ENCODE measurements at places on chromosomes 7 and 10.
A peak's percentile ranks its signal among the peaks of the same experiment; 100 is the strongest.

DNA sequence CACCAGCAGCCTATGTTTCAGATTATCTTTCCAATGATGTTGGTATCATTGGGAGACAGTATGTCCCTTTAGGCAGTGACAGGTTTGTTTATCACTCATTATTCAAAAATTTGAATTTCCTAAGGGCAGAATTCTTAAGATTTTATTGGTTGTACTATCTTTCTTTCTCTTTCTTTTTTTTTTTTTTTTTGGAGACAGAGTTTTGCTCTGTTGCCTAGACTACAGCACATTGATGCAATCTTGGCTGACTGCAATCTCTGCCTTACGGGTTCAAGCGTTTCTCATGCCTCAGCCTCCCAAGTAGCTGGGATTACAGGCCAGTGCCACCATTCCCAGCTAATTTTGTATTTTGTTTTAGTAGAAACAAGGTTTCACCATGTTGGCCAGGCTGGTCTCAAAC, 111.2 kb downstream of the PON1 start:
- DNase-seq, result no peak

- DNase-seq, result no peak
Observed at GRCh38 chr7:96530786-96531185, 178.9 kb downstream of the SEM1 start.

DNA sequence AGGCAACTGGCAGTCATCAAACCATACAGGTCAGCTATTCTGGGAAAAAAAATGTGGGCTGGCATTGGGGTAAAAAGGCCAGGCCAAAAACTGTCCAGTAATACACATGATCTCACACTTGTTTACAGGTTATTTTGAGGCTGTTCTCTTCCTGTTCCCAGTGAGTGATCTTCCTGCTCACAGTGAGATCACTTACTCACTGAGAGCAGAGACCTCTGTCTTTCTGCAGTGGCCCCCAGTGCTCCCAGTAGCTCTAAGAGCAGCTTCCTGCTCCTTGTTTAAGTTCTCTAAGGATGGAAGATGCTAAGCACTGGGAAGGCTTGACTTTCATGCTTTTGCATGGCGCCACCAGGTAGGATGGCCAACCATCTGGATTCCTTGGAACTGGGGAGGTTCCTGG, 93.5 kb upstream of the KIAA1217 start:
- no peak for DNase-seq

- DNase-seq, result no peak
Observed at GRCh38 chr7:2016021-2016631, 216.6 kb downstream of the MAD1L1 start.

DNA sequence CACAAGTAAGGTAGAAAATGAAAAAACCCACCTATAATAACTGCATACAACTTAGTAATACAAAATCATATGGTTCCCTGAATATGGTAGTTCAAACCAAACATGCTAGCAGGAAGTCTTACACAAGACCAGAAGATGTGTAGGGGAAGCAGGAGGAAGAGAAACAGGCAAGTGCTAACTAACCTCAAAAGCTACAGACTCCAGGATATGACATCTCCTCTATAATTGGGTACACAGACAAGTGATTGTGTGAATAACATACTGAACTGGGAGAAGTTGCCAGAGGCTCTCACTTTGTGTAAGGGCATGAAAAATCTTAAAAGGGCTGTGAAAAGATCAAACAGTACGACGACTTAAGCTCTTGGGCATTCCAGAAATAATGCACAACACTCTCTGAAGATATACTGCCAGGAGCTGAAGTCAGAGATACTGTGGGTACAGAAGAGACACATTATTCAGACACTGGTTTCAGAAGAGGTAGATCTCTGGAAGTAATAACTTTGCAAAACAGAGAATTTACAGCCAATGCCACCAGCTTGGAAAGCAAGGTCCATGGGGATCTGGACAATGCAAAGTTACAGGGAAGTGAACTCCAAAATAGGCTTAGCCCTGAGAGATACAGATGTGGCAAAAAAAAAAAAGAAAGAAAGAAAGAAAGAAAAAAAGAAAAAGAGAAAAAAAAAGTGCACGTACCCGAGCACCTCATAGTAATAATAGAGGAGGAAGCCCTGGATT, 767.2 kb downstream of the TNS3 start:
- DNase-seq, result no peak

- no peak for DNase-seq
Observed at GRCh38 chr10:79940431-79940830, 8.5 kb downstream of the SFTPD start.

GRCh38 chr10:131943021-131943814, 38.5 kb downstream of the BNIP3 start:
- peak; percentile 47 for DNase-seq

- DNase-seq, result peak; percentile 48
Observed at GRCh38 chr7:113086431-113086888, at the start of gene GPR85. GPR85 (minus strand) TSS chr7:113086827; CDS start chr7:113084721, 2,106 bp downstream.

- no peak for DNase-seq
Observed at GRCh38 chr7:159005618-159006017, 139.0 kb downstream of the VIPR2 start.

- no peak for DNase-seq
Observed at GRCh38 chr7:73345538-73345937, 17.6 kb downstream of the FKBP6 start.

- DNase-seq, result no peak
Observed at GRCh38 chr7:150369748-150370501, 1.3 kb downstream of the REPIN1 start.

DNA sequence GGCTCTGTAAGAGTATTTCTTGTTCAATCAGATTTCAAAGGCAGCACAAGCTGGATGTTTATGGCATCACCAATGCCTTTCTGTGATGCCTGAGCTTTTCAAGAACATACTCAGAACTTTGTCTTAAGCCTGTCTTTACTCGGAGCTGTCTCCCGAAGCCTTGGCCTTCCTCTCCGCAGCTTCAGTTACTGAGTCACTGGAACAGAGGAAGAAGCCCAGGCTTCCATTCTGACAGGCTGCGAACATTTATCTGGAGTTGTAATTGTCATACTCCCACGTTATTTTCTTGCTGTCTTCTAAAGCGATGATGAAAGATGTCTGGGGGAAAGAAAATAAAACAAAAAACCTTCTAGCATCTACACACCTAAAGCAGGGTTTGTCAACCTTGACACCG, 43.9 kb downstream of the GRK5 start:
- DNase-seq, result no peak

- no peak for DNase-seq
Observed at GRCh38 chr10:35613597-35614226, 8.6 kb downstream of the GJD4 start.

DNA sequence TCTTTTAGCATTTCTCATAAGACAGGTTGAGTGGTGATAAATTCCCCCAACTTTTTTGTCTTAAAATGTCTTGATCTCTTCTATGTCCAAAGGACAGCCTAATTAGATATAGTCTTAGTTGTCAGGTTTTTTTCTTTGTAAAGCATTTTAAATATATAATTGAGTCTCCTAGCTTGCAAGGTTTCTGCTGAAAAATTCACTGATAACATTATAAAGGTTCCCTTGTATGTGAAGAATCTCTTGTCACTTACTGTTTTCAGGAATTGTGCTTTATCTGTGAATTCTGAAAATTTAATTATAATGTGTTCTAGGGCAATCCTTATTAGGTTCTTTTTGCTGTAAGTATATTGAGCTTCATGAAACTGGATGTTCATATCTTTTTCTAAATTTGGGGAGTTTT, 96.8 kb upstream of the ZNF92 start:
- DNase-seq, result no peak

DNA sequence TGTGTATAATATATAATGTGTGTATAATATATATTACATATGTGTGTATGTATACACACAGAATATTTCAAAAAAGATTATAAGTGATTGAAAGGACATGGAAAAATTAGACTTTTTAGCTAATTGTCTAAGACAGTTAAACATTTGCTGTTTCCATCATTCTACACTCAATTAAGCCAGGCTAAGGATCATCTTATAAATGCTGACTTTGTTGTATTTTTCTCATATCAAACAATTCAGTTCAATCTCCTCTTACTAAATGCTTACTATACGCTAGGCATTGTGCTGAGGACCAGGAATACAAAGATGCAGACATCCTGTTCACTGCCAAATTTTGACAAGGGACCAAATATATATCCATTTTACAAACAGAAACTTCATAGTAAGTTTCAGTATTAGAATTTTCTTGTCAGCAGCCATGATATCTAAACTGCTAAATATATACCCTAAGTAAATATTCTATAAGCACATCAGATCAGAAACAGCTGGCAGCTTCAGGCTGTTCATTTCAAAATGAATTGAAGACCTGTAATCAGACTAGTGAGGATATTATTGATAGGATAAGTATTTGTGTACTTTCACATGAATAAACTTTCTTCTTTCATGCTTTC, 10.3 kb upstream of the LRRN3 start:
- no peak for DNase-seq

GRCh38 chr10:97519342-97519741, 20.6 kb downstream of the UBTD1 start:
- no peak for DNase-seq

GRCh38 chr7:50214126-50214670, 90.3 kb upstream of the IKZF1 start:
- no peak for DNase-seq

GRCh38 chr7:31020161-31020560, 31.9 kb upstream of the ADCYAP1R1 start:
- DNase-seq, result no peak

DNA sequence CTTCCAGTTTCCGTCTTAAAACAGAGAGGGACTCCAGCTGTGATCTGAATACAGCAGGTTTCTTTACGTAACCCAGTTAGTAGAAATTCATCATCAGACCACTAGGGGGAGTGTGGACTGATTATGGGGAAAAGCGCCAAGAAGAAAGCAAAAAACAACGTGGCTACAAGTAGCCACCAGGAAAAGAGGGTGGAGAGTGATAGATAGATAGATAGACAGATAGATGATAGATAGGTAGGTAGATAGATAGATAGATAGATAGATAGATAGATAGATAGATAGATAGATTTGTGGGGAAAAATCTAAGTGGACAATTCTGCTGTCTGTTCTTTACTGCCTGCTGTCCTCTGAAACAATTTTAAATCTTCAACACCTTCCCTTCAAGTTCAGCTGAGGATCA, 12.7 kb upstream of the AKR1B10 start:
- peak; percentile 77 for DNase-seq

DNA sequence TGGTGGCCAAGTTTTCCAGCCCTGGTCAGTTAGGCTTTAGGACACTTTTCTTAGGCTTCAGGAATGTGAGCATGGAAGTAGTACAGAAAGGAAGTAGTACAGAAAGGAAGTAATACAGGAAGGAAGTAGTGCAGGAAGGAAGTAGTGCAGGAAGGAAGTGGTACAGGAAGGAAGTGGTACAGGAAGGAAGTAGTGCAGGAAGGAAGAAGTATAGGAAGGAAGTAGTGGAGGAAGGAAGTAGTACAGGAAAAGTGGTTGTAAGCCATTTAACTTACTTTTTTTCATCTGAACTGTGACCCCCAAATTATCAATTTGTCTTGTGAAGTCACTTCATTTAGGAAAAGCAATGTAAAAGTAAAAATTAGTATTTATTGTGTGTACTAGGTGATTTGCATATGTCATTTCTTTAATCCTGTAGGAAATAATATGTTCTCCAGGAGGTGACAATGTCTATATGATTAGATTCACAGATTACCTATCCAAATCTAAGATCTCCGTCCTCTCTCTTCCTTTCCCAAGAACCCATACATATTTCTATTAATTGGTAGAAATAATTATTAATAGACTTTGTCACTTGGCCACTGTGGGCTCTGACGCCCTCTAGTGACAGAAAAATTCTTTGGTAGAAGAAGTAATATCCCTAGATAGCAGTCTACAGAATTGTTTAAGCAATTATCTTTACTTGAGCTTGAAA, 3.9 kb upstream of the FAS start:
- DNase-seq, result peak; percentile 80

DNA sequence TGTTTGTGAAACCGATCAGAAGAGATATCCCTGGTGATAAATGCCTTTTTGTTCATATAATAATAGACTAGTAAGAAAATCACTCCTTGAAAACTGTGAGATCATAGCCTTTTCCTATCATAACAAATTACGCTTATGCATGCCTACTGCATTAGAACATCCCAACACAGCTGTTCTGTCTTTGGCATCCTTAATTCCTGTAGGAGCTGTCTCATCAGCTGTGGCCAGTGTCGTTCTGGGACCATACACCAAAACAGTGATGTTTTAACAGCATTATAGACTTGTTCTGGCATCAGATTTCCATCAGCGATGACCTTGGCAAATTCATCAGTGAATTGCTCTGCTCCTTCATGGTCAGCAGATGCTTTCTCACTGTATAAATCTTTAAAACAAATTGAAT, 423.6 kb upstream of the LRGUK start:
- no peak for DNase-seq

GRCh38 chr10:61157182-61157581, 213.2 kb upstream of the RHOBTB1 start:
- no peak for DNase-seq

DNA sequence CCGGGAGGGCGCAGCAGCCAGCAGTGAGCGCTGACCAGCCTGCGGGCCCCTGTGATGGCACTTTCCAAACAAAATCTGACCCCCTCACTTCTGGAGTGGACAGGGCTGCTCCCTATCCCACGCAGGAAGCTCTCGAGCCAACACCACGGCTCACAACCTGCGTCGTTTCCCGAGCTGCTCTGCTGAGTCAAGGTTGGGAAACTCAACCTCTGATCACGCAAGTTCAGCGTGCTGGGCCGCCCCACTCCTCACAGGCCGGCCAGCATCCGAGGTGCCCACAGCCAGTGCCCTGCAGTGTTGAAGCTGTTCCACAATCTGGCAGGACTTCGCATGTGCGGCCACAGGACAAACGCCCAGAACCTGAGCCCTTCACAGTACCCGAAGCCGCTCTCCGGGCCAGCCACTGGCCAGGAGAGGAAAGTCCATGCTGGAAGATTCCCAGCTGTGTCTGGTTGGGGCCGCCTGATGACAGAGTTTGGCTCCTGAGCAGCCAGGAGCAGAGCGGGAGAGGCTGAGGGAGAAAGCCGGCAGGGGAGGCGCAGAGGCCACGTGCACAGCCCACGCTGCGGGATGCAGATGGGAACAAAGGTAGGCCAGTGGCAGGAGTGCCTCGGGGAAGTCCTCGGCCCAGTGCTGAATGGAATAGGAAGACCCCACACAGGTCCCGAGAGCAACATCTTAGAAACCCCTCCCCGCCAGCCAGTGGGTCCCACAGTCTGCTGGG, 263.3 kb upstream of the TCERG1L start:
- no peak for DNase-seq

GRCh38 chr7:95619921-95620320, 23.6 kb upstream of the PDK4 start:
- DNase-seq, result no peak

DNA sequence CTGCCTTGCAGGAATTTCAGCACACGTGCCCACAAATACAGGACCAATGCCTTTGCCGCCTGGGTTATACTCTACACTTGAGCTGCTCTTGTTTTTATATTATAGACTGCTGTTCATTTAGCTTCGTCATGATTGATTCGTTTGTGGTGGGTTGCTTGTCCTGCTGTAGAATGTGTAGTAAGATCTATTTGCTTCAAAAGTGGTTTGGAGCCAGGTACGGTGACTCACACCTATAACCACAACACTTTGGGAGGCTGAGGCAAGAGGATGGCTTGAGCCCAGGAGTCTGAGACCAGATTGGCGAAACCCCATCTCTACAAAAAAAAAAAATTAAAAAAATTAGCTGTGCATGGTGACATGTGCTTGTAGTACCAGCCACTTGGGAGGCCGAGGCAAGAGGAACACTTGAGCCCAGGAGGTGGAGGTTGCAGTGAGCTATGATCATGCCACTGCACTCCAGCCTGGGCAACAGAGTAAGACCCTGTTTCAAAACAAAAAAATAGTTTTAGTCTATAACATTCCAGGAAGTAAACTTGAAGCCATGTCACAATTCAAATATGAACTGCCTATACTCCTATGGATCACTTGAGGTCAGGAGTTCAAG, 9.0 kb upstream of the RHBDD2 start:
- no peak for DNase-seq

GRCh38 chr10:50618624-50619023, 5.1 kb downstream of the SGMS1 start:
- DNase-seq, result no peak
